Spinal cord (tissue), 10 donors: ENCODE measurements at places on chromosomes 6 and 20. TPM values are rescaled to one million over a fixed set of nuclear protein-coding genes. Genes with fewer than 3 reads are reported as not detected.

GRCh38 chr6:4518506-4518905 is 257.7 kb upstream of the CDYL start:
- no peaks in the 10 kb centered on the region for H3K27me3 ChIP-seq
- no peak overlapping the region for H3K27ac ChIP-seq
- no peaks in the 10 kb centered on the region for H3K4me1 ChIP-seq

DNA sequence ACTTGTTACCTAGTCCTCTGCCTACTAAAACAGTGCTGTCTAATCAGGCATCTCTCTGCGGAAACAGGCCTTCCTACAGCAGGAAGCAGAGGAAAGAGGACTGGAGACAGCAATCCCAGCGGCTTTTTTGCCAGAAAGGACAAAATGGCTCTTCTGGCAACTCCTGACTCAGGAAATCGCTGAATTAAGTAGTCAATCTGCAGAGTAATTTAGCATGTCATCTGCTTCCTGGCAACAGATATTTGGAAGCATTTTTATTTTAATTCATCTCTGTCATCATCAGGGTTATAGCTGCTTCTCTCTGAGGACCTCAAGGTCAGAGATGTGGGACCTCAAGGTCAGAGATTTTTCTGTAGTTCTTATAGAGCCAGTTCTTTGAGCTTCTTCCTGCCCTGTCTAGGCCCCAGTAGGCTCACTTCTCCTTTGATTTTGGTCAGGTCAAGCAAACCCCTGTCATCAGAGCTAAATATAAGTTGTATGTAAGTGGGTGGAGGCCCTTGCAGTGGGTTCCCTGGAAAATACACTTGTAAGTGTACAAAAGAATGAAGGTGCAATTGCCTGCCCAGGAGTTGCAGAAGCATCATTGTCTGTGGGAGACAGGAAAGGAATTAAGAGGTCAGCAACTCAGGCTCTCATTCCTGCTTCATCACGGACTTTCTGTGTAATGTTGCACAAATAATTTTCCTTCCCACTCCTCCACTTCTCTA is 229.4 kb downstream of the ALDH8A1 start:
- no peaks in the 10 kb centered on the region for H3K27me3 ChIP-seq
- no peak overlapping the region for H3K4me3 ChIP-seq
- H3K27ac ChIP-seq = peak overlapping the region; percentile 64
- no peak for DNase-seq
- no peaks in the 10 kb centered on the region for H3K4me1 ChIP-seq

GRCh38 chr6:158969148-158969547 is 30.9 kb downstream of the RSPH3 start:
- peaks cover 2% of the 10 kb centered on the region for H3K36me3 ChIP-seq
- peaks cover 5% of the 10 kb centered on the region for H3K4me1 ChIP-seq
- no peak overlapping the region for H3K4me3 ChIP-seq
- no peak for DNase-seq
- H3K27me3 ChIP-seq = no peaks in the 10 kb centered on the region

DNA sequence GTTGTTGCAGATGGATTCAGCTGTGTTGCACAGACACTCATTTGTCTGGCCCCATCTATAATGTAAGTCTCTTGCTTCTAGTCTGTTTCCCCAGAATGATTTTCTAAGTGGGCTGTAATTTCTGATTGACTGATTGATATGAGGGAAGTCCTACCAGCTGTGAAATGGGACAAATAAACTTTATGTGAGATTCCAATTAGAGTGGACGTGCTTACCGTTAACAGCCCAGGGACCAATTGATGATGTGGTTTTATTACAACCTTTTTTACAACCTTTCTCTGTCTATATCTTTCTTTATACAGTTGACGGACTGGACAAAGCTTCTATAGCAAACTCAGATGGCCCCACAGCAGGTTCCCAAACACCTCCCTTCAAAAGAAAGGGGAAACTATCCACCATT is 33.9 kb downstream of the PHACTR2 start:
- H3K27me3 ChIP-seq = no peaks in the 10 kb centered on the region
- H3K36me3 ChIP-seq = no peaks in the 10 kb centered on the region
- H3K4me1 ChIP-seq = no peaks in the 10 kb centered on the region

GRCh38 chr6:31568537-31568961 is 3.5 kb upstream of the LTA start:
- no peaks in the 10 kb centered on the region for H3K4me1 ChIP-seq
- H3K4me3 ChIP-seq = no peak overlapping the region
- no peaks in the 10 kb centered on the region for H3K36me3 ChIP-seq
- DNase-seq = no peak

DNA sequence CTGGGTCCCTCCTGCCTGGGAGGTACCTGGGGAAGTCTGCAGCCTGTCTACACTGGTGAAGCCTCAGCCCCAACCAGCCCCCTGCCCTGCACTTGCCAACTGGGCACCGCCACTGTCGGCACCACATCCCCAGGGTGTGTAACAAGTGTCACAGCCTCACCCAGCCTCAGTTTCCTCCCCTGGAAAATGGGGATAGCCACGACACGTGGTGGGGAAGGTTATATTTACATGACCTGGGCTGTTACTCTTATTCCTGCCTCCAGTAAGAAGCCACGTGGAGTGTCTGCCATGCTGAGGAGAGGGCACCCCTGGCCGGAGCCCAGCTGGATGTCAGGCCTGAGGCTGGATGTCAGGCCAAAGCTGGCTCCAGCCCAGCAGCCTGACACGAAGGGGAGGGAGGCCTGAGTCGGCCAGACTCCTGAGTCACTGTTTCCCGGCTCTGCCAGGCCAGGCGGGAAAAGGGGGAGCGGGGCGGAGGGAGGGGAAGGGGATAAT is 44.9 kb downstream of the SNAI1 start:
- H3K36me3 ChIP-seq = no peaks in the 10 kb centered on the region
- no peak overlapping the region for H3K4me3 ChIP-seq
- DNase-seq = peak; percentile 81
- no peaks in the 10 kb centered on the region for H3K27me3 ChIP-seq

DNA sequence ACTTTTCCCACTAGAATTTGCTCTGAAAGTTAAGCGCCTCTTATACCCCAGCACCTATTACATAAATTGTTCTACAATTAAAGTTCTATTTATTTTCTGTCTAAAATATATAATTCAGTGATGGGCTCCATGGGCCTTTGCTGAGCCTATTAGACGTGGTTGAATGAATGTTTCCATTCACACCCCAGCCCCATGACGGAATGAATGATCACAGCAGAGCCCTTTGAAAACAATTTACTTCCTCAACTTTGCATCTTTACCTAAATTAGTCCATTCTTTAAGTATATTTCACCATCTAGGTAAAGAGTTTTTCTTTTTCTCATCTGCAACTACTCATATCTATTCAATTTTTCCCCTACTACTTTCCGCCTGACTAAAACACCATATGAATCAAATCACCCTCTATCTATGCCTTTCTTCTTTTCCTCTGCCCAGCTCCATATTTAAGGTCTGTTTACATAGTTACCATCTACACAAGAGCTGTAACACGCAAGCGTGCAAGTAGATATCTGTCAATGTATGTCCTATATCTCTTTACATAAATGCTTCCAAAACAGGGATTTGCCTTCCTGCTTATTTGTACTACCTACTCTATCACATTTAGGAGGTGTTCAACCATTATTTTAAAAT is 69.7 kb downstream of the ECT2L start:
- no peaks in the 10 kb centered on the region for H3K27me3 ChIP-seq
- no peak overlapping the region for H3K27ac ChIP-seq
- no peaks in the 10 kb centered on the region for H3K4me1 ChIP-seq

DNA sequence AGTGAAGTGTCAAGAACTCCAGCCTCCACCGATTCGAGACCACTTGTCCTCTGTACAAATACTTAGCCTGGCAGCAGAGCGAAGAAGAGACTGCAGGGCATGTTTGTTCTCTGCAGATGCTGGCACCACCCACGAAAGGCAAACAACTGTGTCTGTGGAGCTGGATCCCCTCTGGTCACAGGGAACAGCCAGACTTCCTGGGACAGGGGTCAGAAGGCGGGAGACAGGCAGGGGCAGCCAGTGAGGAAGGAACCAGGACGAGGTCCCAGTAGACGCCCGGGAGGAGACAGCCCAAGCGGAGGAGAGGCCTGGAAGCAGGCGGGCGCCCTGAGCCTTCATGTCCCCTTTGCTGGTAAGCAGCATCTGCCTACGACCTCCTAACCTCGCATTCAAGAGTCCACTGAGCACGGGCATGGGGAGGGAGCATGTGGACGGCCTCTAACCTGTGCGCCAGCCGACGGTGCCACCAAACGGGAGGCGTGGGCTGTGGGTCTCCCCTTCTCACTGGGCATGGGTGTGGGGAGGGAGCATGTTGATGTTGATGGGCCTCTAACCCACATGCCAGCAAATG is 265.5 kb downstream of the DLL1 start:
- H3K27me3 ChIP-seq = peaks cover 4% of the 10 kb centered on the region
- no peaks in the 10 kb centered on the region for H3K36me3 ChIP-seq

DNA sequence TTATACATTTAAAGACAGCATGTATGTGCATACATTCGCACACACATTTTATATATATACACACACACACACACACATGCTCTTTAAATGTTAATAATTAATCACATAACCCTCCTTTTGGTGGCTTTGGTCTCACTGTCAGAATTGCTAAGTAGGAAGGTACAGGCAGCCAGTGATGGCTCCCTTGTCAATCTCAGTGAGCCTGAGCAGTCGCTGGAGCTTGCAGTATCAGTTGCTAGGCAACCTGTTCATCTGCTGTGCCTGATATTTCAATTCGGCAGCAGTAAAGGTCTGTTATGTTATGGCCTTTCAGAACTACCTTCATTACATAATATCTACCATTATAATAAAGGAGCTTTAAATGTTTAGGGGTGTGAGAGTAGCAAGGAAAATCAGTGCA is 374.3 kb downstream of the LMBRD1 start:
- no peaks in the 10 kb centered on the region for H3K4me1 ChIP-seq
- no peak overlapping the region for H3K4me3 ChIP-seq
- no peaks in the 10 kb centered on the region for H3K27me3 ChIP-seq
- H3K36me3 ChIP-seq = no peaks in the 10 kb centered on the region

DNA sequence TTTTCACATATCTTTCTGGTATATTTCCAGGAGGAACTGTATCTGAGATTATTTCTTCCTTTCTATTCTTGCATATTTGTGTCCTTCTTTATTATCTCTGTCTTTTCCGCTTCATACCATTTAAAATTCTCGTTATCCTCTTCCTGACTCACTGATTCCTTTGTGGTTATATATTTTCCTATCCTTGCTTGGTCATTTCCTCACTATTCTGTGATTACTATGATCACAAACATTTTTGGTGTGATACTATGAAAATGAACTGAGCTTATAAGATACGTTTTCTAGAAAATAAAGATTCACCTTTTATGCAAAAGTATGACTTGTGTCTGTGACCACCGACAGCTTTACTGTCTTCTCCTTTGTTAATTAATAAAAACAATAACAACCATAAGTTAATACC is 26.5 kb upstream of the MYCT1 start:
- no peaks in the 10 kb centered on the region for H3K27me3 ChIP-seq
- no peaks in the 10 kb centered on the region for H3K4me1 ChIP-seq
- H3K27ac ChIP-seq = no peak overlapping the region
- no peak for DNase-seq
- no peaks in the 10 kb centered on the region for H3K36me3 ChIP-seq

- no peak overlapping the region for H3K4me3 ChIP-seq
- H3K27ac ChIP-seq = no peak overlapping the region
- no peaks in the 10 kb centered on the region for H3K36me3 ChIP-seq
- H3K4me1 ChIP-seq = no peaks in the 10 kb centered on the region
- no peaks in the 10 kb centered on the region for H3K27me3 ChIP-seq
Observed at GRCh38 chr20:16360668-16361067, 212.6 kb downstream of the KIF16B start.

GRCh38 chr20:6120491-6120988 is 2.3 kb downstream of the FERMT1 start:
- H3K4me3 ChIP-seq = no peak overlapping the region
- H3K27me3 ChIP-seq = peaks cover 13% of the 10 kb centered on the region
- DNase-seq = no peak
- H3K4me1 ChIP-seq = peaks cover 12% of the 10 kb centered on the region

DNA sequence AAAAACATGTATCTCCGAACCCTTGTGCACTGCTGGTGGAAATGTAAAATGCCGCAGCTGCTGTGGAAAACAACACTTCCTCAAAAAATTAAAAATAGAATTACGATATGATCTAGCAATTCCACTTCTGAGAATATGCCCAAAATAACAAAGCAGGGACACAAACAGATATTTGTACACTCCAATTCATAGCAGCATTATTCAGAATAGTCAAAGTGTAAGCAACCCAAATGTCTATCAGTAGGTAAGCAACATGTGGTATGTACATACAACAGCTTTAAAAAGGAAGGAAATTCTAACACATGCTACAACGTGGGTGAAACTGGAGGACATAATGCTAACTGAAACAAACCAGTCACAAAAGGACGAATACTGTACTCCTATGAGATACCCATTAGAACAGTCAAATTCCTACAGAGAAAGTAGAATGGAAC is 5.7 kb upstream of the RAB5IF start:
- H3K36me3 ChIP-seq = no peaks in the 10 kb centered on the region
- DNase-seq = no peak
- peaks cover 3% of the 10 kb centered on the region for H3K4me1 ChIP-seq
- no peak overlapping the region for H3K4me3 ChIP-seq

- no peak overlapping the region for H3K27ac ChIP-seq
- H3K27me3 ChIP-seq = peaks cover 3% of the 10 kb centered on the region
- no peak overlapping the region for H3K4me3 ChIP-seq
- H3K36me3 ChIP-seq = no peaks in the 10 kb centered on the region
- no peak for DNase-seq
Observed at GRCh38 chr20:51393571-51393970, 148.9 kb downstream of the NFATC2 start.

DNA sequence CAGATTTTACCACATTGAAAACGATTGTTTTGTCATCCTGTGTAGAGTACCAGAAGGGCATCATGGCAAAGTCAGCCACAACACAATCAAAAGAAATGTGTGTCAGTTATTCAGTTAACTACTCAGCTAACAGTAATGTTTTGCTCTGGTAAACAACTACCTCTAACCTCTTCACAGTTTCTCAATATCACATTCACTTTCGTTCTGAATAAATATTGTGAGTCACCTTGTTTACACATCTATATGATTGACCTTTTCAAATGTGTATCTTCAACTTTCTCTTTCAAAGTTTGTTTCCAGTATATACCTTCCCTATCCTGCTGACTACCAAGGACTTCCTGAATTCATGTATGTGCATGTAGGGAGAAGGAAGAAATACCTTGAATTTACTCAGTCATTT is 216.6 kb upstream of the UFL1 start:
- no peak overlapping the region for H3K4me3 ChIP-seq
- H3K27me3 ChIP-seq = no peaks in the 10 kb centered on the region
- H3K4me1 ChIP-seq = no peaks in the 10 kb centered on the region
- DNase-seq = no peak
- no peak overlapping the region for H3K27ac ChIP-seq

Gene PRSS35
- total RNA-seq = 38.4 TPM

Gene RTF2
- total RNA-seq = 63.3 TPM

Gene RIMS4
- total RNA-seq = 12.4 TPM

Gene RAMACL
- total RNA-seq = 1.3 TPM

Gene LAMA2
- total RNA-seq = 172 TPM

Gene POM121L2
- not detected for total RNA-seq

Gene KIZ
- 28.9 TPM for total RNA-seq

Gene SLC22A23
- total RNA-seq = 31.5 TPM

Gene KCNB1
- total RNA-seq = 46.7 TPM
